ENCODE measurements at places on chromosomes 5 and 9.

DNA sequence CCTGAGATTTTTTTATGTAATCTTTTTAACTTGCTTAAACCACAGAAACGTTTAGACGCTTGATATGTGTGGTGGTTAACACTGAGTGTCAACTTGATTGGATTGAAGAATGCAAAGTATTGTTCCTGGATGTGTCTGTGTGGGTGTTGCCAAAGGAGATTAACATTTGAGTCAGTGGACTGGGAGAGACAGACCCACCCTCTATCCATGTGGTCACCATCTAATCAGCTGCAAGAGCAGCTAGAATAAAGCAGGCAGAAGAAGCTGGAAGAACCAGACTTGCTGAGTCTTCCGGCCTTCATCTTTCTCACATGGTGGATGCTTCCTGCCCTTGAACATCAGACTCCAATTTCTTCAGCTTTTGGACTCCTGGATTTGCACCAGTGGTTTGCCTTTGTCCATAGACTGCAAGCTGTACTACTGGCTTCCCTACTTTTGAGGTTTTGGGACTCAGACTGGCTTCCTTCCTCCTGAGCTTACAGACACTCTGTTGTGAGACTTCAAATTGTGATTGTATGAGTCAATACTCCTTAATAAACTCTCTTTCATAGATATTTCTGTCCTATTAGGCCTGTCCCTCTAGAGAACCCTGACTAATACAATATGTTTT, 816.0 kb upstream of the CDH9 start:
- DNase-seq: no peak

DNA sequence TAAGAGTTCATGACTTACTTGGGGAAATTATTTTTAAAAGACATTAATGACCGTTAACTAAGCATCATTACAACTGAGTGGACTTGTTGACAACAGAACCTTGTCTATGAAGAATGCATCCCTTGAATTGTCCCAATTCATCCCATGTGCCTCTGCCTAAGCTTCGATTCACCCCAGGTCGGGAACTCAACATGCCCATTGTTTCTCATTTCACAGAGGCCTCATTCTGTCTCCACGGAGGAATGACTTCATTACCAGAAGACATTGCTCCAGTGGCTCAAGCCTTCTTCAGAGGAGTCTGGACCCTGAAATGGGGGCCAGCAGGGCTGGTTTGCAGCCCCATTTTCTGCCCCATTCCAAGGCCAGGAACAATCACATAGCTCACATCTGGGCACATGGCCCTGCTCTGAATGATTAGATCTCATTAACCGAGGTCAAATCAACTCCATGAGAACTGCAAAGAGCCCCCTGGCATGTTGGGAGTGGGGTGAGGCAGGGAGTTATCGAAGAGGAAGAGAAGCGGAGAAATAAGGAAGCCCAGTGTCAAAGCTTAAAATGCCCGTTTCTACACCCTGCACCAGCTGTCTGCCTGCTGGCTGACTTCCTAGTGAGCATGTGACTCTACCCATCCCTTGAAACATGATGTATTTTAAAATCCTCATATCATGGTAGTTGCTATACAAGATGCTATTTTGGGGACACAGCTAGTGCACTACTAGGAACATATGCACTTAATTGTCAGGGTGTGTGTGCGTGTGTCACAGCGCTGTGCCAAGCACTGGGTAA, 137.3 kb downstream of the LHFPL2 start:
- no peak for DNase-seq

DNA sequence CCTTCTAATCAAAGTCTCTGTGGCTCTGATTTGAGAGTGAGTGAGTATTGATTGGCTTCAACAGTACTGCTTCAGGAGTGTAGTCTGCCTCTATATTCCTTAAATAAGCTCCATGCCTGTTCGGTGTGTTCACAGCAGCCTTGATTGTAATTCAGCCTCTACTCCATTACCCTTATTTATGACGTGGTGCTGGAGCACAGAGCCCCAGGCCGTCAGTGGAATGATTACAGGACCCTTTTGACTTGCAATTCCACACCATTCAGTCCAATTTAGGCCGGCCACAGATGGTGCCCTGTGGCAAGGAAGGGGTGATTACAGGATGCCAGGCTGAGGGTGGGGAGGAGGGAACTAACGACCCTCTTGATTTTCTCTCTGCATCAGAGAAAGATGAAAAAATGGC, 110.3 kb downstream of the ASTN2 start:
- DNase-seq: no peak

DNA sequence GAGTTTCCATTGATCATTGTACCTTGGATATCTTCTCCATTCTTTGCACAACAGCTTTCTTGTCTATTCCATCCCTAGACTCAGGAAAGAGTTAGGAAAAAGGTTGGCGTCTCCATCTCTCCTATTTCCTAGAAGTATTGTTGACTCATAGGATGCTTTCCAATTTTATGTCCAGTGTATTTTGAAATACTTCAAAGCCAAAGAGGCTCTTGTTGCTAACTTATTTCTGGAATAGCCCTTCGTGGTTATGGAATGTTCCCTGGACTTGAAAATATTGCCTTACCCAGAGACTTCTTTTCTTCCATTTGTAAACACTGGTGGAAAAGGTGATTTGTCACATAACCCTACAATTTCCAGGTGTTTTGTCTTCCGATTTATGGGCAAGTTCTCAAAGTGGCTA, 402.3 kb upstream of the ZNF608 start:
- DNase-seq: no peak

- no peak for DNase-seq
Observed at GRCh38 chr5:31196309-31196708, 2.8 kb downstream of the CDH6 start.

- peak; percentile 24 for DNase-seq
Observed at GRCh38 chr9:84667571-84668195, 1.8 kb upstream of the NTRK2 start.

- DNase-seq: no peak
Observed at GRCh38 chr5:128920345-128921215, 44.7 kb upstream of the SLC27A6 start.

DNA sequence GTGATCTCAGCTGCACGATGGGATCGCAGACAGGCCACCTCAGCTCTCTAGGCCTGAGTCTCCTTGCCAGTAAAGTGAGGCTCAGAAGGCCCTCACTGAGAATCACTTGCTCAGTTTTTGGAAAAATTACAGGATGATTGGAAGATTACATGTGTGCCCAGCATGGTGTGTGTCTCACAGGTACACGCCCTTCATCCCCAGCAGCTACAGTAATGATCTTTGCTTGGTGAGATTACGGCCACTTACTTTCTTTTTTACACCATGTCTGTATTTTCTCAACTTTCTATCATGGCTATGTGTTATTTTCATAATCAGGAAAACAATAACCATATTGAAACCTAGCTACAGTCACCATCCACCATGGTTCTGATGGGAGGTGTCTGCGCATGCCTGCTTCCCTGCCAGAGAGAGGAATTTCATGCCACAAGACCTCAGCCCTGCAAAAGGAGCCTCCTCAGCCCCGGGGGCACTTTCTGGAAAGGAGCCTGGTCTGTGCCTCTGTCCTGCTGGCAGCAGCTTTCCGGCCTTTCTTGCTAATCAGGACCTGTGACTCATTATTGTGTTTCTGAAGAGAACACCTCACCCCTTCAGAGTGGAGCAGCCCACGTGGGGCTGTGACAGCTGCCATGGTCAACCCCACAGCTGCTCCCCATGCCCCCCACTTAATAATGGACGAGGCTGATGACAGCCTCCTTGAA, 64.2 kb upstream of the OLFM1 start:
- DNase-seq: no peak

GRCh38 chr5:54090495-54091120, 219.8 kb downstream of the ARL15 start:
- no peak for DNase-seq

DNA sequence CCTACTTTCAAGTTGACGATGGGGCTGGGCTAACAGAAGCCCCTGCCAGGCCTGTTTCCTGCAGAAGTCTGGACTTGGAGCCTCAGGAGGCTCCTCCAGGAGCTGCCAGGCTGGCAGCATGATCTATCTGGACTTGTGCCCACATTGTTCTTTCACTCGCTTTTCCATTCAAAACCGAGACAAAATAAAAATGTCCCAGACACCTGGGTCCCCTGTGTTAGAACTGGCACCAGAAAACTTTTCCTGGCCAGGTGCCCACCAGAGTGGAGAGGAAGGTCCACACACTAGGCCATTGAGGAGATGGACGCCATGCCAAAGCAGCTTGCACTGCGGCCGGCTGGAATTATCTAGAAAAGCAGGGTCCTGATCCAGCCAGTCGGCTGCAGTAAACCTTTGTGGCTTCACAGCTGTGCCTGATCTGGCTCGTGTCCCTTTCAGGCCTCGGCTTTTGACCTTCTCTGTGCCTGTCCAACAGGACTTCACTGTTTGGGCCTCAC, 78.2 kb downstream of the GCNT1 start:
- DNase-seq: no peak

GRCh38 chr5:6347165-6347564, 31.2 kb downstream of the MED10 start:
- no peak for DNase-seq
